ENCODE measurements at places on chromosomes 2 and 18.
A peak's percentile ranks its signal among the peaks of the same experiment; 100 is the strongest.

GRCh38 chr2:231245249-231246094 is 47.0 kb downstream of the ARMC9 start:
- no peak for DNase-seq

GRCh38 chr18:66641056-66641455 is 37.2 kb upstream of the CDH19 start:
- no peak for DNase-seq

GRCh38 chr2:1306014-1306686 is 107.1 kb upstream of the TPO start:
- DNase-seq, result no peak

GRCh38 chr2:183243758-183244157 is 119.5 kb downstream of the NUP35 start:
- DNase-seq, result no peak

- DNase-seq, result peak; percentile 83
Measured at GRCh38 chr18:49814147-49814499, 790 bp upstream of the ACAA2 start.

Data from DMS79 treated with DMSO at 0.1 percent for 48 hours (cell line).